ENCODE measurements at places on chromosomes 16 and 17.

DNA sequence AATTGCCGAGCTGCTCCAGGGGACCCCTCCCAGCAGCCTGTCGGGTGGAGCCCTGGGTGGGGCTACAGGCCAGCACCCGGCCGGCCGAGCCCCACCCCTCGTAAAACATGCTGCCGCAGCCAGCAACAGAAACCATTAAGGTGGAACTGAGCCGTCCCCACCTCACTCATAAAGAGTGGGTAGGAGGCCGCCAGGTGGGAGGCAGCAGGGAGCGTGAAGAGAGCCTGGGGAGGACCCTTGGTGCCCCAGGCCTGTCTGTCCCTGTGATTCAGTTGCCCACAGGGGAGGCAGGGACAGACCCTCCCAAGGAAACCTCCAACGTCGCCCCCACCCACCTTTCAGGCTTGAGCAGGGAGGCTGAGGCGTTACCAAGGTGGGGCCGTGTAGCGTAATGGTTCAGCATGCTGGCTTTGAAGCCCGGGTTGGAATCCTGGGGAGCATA lies 8.4 kb downstream of the FOXN1 start:
- DNase-seq, result no peak

DNA sequence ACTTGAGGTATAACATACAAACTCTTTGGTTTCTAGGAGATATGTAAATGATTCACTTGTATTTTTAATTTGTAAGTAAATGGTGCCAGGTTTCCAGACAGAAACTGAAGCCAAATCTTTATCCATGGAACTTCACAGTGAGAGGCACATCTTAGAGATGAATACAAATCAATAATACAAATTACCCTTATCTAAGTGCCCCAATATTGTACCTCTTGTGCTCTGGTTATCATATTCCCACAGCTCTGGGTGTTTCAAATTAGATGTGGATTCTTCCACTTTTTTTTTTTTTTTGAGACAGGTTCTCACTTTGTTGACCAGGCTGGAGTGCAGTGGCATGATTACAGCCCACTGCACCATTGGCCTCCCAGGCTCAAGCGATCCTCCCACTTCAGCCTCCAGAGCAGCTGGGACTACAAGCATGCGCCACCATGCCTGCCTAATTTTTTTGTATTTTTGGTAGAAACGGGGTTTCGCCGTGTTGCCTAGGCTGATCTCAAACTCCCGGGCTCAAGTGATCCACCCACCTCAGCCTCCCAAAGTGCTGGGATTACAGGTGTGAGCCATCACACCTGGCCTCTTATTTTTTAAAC lies 38.0 kb upstream of the DHX40 start:
- no peak for DNase-seq

DNA sequence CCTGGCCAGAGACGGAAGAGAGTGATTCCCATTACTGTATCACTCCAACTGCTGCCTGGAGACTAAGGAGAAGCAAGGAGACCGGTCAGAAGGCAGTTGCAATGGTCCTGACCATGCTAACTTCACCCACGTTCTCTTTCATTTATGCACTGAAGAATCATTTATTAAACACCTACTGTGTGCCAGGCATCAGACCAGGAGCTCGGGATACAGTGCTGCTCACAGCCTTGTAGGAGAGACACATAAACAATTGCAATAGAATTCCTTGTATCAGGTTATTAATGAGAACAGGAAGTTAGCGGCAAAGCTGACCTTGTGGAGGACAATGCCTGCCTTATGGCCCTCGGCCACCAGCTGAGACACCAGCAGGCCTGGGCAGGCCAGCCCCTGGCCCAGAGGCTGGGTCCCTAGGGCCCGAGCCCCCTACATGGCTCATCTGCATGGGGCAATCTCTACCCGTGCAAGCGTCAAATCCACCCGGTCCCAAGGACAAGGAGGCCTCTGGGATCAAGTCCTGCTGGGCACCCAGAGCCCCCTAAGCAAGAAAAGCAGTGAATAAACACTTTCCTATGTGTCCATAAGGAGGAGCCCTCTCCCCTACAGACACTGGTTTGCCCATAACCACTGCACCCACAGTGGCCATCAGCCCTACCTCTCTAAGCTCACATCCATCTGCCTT lies 8.6 kb upstream of the ENPP7 start:
- DNase-seq, result no peak

DNA sequence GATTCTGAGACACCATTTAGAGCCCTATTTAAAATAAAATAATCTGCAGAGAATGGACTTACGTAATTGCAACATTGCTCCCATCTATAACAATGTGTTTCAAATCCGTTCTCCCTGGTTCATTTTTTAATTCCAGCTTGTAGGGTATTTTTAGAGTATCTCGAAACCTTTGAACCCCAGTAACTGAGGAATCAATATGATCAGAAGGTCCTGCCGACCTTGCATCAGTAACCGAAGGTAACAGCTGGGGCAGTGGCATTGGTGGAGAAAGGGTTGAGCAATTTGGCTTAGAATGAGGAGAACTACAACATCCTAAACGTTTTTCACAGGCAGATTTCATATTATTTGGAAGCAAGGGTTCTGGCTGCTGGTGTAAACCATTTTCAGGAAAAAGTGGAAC lies 49.3 kb downstream of the N4BP1 start:
- DNase-seq, result no peak

- DNase-seq, result no peak
Measured at GRCh38 chr16:22770866-22771265, 43.1 kb upstream of the HS3ST2 start.

DNA sequence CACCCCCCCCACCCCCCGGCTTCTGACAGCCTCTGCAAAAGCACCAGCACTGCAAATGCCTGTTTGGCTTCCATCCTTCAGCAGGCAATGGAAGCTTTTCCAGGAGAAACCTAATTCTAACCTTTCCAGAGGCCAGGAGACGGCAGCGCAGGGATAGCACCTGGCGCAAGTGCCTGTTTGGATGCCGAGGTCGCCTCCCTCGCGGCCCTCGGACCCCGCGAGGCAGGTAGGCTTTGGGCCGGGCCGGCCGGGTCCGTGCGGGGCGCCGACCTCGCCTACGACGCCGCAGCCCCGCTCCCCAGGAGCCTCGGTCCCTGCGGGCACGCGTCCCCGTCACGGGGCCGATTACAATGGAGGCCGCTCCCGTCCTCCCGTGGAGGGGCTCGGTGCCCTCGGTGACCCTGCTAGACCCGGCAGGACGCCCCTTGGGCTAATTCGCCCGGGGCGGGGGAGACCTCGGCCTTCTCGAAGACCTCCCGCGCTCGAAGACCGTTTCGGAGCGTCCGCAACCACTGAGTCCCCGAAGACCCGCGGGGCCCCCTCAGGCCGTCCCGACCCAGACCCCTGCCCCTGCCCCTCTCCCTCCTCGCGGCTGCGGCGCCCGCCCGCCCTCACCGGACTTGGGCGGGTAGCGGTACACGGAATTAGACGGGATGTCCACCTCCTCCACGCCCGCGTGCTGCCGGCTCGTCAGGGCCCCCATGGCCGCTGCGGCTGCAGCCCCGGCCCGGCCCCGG lies 587 bp downstream of the RNF157 start:
- no peak for DNase-seq

GRCh38 chr17:4576729-4577322 lies 7.5 kb upstream of the SMTNL2 start:
- no peak for DNase-seq
